ENCODE measurements at places on chromosomes 5 and 9.

DNA sequence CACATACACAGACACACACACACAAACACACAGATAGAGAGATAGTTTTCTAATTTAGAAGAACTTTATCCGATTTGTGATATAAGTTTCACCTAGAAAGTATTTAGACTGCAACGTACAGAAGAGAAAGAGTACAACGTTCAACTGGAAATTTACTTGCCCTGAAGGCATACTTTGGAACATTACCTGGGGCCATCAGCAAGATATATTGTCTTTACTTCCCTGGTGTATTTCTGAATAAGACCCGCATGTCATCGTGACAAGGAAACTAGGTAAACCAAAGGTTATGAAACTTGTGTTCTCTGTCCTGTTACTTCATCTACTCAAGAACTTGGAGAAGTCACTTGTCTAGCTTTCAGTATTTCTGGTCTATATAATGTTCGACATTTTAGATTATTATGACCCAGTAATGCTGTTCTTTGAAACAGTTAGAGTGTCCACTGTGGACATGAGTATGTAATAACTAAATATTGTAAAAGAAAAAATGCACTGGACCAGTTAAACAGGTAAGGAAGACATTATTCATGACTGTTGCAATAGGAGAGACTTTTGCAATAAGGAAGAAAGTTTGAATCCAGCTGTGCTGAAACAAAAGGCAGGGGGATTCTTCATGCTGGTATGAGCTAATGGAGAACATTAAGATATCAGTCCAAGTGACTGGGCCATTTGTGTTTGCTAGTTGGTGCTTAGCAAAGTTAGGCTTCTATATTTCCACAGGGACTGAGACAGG lies 1791.1 kb downstream of the MAT2B start:
- DNase-seq, result no peak

- DNase-seq, result no peak
Observed at GRCh38 chr9:113393281-113393680, 7.8 kb downstream of the ALAD start.

GRCh38 chr5:131171276-131171810 lies 599 bp downstream of the LYRM7 start:
- no peak for DNase-seq

GRCh38 chr9:101432740-101433139 lies 2.8 kb downstream of the ALDOB start:
- DNase-seq, result no peak

DNA sequence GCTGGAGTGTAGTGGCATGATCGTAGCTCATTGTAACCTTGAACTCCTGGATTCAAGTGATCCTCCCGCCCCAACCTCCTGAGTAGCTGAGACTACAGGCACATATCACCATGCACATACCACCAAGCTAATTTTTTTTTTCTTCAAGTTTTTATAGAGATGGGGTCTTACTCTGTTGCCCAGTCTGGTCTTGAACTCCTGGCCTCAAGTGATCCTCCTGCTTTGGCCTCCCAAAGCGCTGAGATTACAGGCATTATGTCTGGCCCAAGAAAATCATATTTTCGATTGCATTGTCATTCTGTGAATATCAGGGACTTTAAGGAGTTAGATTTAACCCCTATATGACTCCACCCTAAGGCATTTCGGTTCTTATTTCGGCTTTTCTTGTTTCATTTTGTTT lies 116.6 kb downstream of the VPS13A start:
- DNase-seq, result no peak

DNA sequence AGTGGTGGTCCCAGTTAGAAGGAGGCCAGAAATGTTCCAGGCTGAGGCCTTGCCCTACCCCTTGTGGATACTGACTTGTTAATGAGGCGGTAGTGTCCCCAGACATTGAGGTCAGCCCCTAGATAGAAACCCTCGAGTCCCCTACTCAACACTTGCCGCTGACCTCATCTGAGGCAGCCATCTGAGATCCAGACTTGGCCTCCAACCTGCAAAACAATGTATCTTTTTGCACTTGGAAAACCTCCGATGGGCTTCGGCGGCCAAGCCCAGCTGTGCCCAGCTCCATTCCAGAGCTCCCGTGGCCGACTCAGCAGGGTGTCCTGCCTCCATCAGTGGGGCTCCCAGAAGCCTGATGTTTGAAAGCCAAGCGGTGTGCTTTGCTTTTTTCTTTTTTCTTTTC lies 122.1 kb downstream of the WNK2 start:
- DNase-seq, result no peak

DNA sequence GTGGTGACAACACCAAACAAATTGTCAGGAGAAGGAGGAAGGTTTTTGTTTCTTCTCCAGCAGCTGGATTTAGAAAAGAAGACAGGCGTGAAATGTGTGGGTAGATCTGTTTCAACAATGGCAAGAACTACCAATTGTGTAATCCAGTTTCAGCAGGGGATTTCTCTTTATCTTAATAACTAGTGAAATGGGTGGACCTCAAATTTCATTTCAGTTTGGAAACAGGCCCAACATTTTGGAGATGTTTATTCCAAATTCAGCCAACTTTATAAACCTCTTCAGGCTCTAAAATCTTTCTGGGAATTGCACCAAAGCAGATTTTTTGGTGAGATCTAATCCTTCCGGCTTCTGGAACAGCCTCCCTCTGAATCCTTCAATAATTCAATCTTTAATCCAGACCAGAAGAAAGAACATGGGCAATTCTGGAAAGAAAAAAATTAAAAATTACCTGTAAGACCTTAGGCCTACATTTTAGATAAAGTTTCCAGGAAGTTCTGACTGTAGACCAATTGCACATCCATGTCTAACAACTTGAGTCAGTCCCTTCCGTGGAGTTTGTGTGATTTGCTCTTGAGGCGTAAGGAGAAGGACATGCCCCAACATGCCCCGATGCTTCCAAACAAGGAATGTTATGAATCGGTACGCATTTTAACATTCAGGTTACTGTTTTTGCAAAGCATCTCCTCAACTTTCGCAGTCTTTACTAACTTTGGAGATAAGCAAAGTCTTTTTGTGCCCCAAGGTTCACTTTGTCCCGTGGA lies 423.6 kb downstream of the IRX1 start:
- DNase-seq, result no peak

- DNase-seq, result no peak
Observed at GRCh38 chr5:133977161-133977787, 8.8 kb upstream of the C5orf15 start.

DNA sequence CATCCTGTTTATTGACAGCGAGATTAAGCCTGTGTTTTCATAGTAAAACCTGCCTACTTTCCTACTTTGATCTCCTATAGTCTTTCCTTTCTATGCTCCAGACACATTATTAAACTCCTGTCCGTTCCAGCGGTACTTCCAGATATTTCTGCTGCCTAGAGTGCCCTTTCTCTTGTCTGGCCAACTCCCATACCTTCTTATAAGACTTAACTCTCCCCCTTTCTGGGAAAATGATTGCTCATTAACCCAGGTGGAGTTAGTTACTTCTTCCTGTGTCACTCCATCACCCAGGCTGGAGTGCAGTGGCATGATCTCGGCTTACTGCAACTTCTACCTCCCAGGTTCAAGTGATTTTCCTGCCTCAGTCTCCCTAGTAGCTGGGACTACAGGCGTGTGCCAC lies 33.1 kb downstream of the KDM4C start:
- DNase-seq, result no peak

DNA sequence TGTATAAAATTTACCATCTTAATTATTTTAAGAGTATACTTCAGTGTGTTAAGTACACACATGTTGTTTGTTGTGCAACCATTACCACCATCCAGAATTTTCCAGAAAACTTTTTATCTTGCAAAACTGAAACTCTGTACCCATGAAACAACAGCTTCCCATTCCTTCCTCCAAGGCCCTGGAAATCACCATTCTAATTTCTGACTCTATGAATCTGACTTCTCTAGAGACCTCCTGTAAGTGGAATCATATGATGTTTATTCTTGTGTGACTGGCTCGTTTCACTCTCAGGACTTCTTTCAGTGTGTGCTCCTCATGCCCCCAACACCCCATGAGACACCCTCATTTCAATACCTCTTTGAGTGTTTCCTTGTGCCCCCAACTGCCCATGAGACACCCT lies 60.4 kb upstream of the COL15A1 start:
- no peak for DNase-seq

DNA sequence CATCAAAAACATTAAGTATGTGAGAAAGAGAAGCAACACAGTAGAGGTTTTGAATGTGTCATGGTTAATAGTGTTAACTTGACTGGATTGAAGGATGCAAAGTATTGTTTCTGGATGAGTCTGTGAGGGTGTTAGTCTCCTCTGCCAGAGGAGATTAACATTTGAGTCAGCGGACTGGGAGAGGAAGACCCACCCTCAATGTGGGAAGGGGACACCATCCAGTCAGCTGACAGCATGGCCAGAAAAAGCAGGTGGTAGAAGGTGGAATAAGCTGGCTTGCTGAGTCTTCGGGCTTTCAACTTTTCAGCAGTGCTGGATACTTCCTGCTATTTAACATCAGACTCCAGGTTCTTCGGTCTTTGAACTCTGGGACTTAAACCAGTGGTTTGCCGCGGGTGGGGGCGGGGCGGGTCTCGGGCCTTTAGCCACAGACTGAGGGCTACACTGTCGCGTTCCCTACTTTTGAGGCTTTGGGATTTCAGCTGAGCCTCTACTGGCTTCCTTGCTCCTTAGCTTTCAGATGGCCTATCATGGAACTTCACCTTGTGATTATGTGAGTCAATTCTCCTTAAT lies 309.9 kb upstream of the ST8SIA4 start:
- no peak for DNase-seq

DNA sequence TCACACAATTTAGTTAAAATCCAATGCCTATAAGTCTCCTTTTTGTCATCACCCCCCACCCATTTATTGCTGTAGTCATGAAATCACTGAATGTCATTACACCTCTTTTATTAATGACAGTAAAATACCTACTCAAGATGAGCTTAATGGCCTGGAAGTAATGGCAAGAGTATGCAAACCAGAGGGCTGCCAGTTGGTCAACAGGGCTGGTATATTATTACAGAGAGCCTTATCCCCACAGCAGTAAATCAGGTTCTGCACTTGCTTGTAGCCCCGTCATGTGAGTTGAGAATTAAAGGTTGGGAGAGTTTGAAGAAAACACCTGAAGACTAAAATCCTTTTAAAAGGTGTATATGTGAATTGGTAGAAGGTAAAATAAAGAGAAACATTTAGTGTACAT lies 372.4 kb downstream of the MAT2B start:
- DNase-seq, result no peak

GRCh38 chr5:41940641-41941040 lies 15.6 kb downstream of the FBXO4 start:
- DNase-seq, result no peak

- DNase-seq, result no peak
Observed at GRCh38 chr5:31645420-31646081, 6.6 kb downstream of the PDZD2 start.

DNA sequence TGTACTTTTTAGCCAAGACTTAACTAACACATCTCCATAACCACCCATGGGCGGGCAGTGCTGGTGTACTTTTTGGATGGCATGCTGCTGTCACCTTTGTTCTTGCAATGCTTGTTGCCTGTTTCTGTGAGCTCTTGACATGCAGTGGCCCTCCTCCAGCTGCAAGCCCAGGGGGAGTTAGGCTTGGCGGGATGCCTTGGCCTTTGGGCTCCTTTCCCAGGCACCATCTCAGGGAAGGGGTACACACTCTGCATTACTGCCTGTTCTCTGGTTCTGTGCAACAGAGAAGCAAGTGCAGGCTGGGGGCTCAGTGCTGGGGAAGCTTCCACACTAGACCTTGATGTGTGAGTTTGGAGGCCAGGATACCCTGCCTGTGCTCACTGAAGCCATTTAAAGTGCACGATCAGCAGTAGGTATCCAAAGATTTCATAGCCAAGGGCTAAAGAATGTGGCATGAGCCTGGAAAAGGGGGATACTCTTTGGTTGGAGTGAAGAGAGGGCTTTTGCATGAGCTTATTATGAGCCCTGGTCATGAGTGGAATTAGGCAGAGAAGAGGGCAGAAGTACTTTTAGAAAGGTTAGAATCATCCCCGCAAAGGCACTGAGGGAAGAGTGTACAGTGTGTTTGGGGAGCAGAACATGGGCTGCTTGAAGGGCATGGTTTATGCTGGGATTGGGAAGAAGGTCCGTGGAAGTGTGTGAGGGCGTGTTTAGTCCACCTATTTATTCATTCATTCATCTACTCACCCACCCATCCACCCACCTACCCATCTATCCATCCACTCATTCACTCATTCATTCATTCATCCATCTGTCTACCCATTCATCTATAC lies 22.5 kb downstream of the PSAT1 start:
- DNase-seq, result no peak

DNA sequence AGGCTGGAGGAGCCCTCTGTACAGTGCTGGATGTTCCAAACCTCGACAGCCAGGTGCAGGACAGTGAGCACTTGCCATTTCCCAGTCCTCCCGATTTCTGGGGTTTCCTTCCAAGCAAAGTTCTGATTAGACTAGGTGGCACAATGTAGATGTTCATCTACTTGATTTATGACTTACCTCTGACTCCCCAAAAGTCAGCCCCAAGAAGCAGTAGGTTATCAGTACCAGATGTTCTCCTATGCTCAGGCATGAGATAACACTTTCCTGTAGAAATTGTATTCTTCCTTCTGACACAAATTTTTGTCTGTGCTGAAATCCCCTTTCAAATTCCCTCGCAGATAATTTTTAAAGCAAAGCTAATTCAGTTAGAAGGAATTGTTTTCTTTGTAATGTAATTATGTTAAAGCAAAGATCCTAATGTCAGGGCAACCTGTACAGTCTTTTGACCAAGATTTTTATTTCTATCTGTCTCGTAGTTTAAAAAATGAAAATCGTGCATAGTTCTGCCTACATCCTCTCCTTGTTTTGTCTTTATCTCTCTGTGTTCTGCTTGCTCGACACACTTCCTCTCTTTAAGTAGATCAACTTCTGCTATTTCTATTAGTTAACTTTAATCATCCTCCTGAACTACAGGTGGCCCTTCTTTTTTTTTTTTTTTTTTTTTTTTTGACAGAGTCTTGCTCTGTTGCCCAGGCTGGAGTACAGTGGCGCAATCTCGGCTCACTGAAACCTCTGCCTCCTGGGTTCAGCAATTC lies 102.4 kb upstream of the PJA2 start:
- no peak for DNase-seq

GRCh38 chr9:126471084-126471624 lies 142.6 kb upstream of the LMX1B start:
- no peak for DNase-seq

GRCh38 chr9:117521293-117521692 lies 106.4 kb upstream of the ASTN2 start:
- DNase-seq, result no peak

DNA sequence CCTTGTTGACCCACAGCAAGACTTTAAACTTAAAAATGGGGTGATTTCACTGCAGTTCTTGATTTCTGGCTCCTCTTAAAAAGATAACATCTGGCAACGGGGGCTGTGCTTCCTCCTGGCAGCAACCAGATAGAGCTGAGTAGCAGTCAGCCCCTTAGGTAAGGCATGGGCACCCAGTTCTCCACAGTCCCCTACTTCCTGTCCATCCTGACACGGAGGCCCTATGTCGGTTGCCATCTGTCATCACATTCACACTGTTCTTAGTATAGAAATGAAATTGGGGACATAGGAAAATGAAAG lies 11.7 kb downstream of the CD74 start:
- DNase-seq, result no peak

DNA sequence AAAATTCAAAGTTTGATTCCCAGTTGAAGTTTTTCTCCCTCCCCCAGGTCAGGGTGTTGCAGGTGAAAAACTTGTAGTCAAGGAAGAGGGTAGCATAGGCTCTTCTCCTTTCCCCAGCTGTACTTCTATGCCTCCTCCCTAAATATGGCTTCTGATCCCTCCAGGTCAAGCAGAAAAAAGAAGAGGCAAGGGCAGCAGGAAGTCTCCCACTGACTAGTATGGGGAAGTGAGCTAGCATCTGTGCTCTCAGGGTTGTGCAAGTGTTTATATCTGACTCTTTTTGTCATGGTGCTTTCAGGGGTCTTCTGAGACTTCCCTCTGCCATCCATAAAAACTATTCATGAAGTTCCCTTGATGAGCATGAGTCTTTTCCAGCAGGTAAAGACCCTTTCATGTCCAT lies 76.0 kb downstream of the ATPSCKMT start:
- no peak for DNase-seq
